ENCODE measurements at places on chromosomes 3 and 15.

DNA sequence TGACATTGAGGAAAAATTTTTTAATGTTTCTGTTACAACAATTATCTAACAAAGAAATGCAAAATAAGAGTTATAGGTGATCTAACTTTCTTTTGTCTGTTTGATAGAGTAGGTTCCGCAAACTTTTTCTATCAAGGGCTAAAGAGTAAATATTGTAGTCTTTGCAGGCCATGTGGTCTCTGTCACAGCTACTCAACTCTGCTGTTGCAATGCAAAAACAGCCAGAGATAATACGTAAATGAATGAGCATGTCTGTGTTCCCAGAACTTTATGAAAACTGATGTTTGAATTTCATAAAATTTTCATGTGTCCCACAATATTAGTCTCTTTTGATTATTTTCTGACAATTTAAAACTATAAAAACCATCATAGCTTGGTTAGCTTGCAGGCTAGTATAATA lies 73.3 kb downstream of the SLC24A1 start:
- no peak for DNase-seq

- no peak for DNase-seq
Measured at GRCh38 chr3:168620854-168621253, 525.1 kb upstream of the GOLIM4 start.

GRCh38 chr15:57227166-57227565 lies 149.1 kb upstream of the CGNL1 start:
- no peak for DNase-seq

DNA sequence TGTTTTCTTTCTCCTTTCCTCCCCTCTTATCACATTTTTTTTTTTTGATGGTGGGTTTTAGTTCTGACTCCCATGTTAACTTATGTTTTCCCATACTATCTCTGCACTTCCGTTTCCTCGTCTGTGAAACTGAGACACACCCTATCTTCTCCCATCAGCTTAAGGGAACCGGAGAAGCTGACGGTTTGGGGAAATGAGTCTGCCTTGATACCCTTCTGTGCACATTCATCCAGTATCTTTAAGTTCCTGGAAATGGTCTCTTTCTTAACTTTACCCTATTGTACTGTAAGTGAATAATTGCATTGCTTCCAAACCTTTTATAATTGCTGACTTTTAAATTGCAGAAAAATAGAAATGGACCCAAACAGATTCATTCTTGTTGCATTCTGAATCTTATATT lies 26.2 kb upstream of the CFAP161 start:
- DNase-seq = no peak

DNA sequence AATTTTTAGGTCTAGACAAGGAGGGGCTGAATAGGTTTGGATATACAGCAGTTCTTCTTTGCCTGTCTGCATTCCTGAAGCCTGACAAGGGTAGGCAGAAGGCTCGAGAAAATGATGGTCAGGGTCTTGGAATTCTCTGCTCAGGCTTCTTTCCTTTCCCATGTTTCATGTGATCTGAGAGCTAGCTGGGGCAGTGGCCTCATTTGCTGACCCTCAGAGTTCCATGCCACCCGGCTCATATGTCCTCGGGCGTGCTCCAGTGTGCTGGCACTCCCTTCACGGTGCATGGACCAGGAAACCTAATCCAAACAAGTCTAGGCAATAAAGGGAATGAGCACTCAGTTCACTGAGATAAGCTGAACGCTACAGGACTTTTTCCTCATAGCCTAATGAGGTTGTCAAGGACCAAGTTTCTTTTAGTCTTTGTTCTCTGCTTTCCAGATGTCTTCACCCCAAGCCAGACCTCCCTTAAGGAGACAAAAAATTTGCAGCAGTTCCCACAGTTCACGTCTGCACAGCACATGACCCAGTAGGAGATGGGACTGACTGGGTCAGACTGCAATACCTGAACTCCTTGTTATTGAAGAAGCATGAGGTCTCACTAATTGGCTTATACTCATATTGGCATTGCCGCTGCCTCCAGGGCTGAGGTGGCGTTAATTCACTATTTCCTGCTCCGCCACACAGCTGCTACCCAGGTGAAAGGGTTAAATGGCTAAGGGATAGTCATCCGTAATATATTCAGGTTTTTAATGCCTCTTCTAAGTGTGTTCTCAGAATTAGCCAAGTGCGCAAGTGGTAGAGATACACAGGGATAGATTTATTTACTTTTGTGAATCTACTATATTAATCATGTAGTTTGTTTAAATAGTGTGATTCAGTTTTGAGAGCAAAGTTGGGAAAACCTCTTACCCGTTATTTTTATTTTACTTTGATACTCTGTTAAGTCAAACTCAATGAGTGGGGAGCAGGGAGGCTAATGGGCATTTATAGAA lies 15.3 kb upstream of the RTP4 start:
- DNase-seq = no peak

GRCh38 chr3:50853936-50854335 lies 179.2 kb downstream of the DOCK3 start:
- DNase-seq = no peak

GRCh38 chr3:71393745-71394144 lies 189.8 kb downstream of the FOXP1 start:
- no peak for DNase-seq

DNA sequence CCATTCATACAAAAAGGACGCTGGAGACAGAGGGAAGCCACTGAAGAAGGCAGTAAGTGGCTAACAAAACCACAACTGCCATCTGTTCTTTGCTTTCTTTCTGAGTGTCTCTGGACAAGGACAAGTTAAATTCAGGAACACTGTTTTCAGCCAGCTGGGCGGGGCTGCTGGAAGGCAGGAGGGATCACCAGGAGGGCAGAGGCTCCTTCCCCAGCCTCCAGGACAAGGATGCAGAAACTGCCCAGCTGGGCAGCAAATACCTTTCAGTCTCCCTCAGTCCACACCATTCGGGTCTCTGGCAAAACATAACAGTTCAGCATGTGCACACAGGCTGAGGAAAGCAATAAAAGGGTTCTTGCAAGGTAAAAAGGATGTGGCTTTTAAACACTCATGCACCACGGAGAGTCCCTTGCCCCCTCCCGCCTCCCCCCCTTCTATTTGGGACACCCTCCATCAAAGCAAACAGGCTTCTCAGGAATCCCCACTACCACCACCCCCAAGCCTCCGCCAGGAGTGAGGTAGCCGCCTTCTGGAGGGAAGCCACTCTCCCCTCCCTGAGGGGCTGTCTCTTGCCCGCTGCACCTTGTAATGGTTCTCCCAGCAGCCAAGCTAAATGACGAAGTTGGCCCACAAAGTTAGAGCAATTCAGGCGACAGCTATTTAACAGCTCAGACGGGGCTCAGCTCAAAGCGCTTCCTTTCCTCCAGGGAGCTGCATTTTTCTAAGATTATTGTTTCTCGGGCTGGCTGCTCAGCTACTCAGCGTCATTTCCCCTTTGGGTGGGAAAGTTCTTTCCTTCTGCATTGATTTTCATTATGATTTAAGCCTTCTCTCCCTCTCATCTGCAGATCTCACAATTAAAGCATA lies 3.8 kb downstream of the HEG1 start:
- DNase-seq = peak; percentile 20

DNA sequence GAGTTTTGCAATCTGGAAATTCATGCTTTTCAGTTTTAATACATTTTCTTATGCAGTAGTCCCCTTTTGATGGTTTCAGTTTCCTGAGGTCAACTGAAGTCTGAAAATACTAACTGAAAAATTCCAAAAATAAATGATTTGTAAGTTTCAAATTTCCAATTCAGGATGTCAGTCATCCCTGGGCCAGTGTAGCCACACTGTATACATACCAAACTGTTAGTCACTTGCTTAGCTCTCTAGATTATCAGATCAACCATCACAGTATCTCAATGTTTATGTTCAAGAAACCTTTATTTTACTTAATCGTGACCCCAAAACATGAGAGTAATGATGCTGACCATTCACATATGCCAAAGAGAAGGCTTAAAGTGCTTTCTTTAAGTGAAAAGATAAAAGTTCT lies 715.5 kb downstream of the GBE1 start:
- no peak for DNase-seq

- DNase-seq = no peak
Measured at GRCh38 chr3:25396686-25397085, 31.4 kb upstream of the RARB start.

- no peak for DNase-seq
Measured at GRCh38 chr3:170976190-170976519, 50.4 kb downstream of the SLC2A2 start.

GRCh38 chr3:72055436-72055835 lies 270.5 kb upstream of the PROK2 start:
- no peak for DNase-seq

- no peak for DNase-seq
Measured at GRCh38 chr3:122926322-122926721, 101.2 kb downstream of the SEMA5B start.

DNA sequence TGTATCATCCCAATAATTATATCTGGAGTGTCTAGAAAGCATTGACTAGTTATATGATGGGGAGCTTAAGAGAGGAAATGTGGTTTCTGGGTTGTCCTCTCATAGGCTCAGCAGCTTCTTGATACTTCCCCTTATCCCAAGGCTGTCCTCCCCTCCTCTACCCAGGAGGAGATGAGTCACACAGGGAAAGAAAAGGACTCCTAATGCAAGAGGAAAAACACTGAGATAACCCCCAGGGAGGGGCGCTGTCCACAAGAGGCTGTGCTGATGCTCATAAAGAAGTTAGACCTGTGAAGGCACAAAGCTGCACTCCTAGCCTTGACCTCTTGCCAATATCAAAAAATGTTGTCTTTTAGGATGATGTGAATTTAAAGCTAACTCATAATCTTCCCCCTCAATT lies 28.8 kb upstream of the GYG1 start:
- no peak for DNase-seq

- no peak for DNase-seq
Measured at GRCh38 chr15:36932070-36932469, 168.3 kb downstream of the MEIS2 start.
